Activated T-helper 1 cell treated with anti-CD3 and anti-CD28 coated beads, Interleukin-2, amount 50 U/mL, for 16 hours (primary cell): ENCODE measurements at places on chromosomes 2 and 18.

DNA sequence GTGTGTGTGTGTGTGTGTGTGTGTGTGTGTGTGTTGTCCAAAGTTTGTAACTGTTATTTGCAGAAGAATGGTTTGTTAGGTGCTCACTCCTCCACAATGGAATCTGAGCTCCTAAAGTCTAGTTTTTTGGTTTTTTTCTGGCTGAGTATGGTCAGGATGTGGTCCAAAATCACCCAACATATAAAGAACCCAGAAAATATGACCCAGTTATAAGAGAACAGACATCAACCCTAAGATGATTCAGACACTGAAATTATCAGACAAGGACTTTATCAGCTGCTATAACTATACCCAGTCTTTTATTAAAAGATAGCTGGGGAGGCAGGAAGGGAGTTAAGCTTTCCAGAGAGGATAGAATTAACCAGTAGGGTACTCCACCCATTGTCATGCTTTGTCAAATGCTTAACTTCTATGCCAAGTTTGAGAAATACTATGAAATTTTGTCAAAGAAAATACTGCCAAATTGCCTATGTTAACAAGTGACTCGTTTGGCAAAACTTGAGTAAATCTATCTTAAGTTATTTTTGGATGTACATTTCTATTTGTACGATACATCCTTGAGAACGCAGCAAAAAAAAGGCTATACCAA lies 57.5 kb downstream of the TANK start:
- no peak for DNase-seq

- no peak for DNase-seq
Measured at GRCh38 chr2:227821043-227821942, 7.7 kb downstream of the CCL20 start.

DNA sequence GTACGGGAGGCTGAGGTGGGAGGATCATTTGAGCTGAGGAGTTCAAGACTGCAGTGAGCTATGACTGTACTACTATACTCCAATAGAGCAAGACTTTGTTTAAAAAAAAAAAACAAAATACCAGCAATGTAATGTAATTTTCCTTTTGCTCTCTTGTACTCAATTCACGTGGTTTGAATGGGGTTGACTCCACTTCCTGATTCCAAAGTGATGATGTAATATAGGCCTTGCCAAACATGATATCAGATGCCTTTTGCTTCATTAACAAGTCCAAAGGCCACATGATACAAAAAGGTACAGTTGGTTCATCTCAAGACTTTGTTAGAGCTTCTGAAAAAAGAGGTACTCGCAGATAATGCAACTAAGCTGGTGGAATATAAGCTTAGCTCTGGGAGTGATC lies 321.8 kb downstream of the ZEB2 start:
- DNase-seq: no peak

DNA sequence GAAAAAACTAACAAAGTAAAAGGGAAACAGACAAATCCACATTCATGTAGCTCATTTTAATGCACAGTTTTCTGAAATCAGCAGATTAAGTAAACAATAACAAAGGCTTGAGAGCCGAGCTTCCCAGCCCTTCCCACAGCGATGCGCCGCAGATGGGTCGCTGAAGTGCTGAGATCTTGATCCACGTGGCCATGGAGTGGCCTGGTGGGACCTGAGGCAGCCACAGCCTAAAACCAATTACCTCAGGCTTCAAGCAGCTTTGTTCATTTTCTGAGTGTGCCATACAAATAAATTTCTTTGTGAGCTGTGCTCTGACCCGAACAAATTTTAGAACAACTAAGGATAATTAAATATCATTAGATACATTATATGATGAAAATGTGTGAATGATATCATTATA lies 25.6 kb upstream of the CYRIA start:
- no peak for DNase-seq

- DNase-seq: no peak
Measured at GRCh38 chr18:75107196-75107930, 101.6 kb downstream of the PTGR3 start.

GRCh38 chr2:3303583-3304406 lies 73.8 kb downstream of the EIPR1 start:
- peak; percentile 62 for DNase-seq

GRCh38 chr2:173557497-173557896 lies 202.8 kb downstream of the CDCA7 start:
- DNase-seq: no peak

GRCh38 chr2:42385225-42385624 lies 24.2 kb upstream of the COX7A2L start:
- DNase-seq: no peak

DNA sequence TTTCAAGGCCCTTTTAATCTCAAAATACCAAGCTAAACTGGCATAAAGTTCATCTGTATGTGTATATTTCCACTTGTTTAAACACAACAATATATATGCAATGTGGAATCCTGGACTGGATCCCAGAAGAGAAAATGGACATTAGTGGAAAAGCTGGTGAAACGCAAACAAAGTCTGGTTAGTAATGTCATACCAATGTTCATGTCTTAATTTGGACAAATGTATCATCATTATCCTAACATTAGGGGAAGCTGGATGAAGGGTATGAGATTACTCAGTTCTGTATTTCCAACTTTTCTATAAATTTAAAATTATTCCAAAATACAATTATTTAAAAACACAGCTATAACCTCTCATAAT lies 3.8 kb downstream of the SP3 start:
- no peak for DNase-seq

GRCh38 chr2:156837635-156838370 lies 401.6 kb downstream of the GPD2 start:
- no peak for DNase-seq
